ENCODE measurements at places on chromosomes 11 and 22.
A peak's percentile ranks its signal among the peaks of the same experiment; 100 is the strongest.

DNA sequence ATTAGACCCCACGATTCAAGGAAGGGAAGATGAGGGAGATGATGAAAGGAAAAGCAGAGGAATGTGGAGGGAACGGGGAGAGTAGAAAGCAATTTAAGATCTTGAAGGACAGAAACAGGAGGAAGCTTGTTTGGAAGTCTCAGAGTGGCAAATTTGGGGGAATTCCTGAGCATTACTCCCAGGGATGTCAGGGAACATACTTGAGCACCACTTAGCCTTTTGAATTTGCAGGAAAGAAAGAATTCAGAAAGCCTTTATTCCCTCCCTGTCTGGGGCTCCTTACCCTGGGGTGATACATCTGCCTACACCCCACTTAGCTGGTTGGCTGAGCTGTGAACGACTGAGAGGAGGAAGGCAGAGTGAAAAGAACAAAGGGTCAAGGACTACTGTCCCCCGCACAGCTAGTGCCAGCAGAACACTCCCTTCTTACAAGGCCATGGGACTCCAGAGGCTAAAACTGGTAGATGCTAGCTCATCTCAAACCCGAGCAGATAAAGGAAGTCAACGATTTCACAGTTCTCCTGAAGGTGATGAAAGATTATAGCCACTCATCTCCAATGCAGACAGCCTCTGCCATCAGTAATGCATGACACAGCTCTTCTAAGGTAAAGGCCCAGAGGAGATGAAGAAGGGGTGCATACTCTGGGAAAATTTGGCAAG is 84.0 kb upstream of the AKIP1 start:
- DNase-seq: no peak

DNA sequence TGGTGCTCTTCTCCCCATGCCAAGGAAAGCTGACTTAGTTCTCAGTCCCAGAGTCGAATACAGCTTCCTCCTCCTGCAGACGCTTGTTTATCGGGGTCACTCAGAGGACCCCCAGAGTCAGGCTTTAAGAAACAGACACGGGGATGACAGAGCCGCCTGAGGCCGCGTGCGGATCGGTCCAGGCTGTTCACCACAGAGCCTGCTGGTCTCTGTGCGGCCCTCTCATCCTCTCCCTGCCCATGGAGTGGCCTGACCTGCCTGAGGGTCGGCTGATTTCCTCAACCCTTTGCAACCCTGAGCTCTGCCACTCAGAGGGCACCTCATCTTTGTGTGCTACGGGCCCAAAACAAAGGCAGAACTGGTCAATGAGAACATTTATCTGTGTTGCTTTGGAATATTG is 2.1 kb downstream of the GAL start:
- no peak for DNase-seq

GRCh38 chr11:94623120-94623735 is 56.1 kb downstream of the PIWIL4 start:
- DNase-seq: peak; percentile 75

DNA sequence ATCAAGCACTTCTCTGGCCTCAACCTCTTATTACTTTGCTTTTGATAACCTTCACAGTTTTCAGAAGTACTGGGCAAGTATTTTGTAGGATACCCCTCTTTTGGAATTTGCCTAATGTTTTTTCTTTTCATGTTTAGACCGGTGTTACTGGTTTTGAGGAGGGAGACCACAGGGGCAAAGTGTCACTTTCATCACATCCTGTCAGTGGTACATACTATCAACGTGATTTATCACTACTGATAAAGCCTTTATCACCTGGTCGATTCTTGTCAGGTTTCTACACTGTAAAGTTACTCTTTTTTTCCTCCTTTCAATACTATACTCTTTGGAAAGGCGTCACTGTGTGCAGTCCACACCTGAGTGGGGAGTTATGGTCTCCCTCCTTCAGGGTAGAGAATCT is 26.7 kb downstream of the QSER1 start:
- DNase-seq: no peak

DNA sequence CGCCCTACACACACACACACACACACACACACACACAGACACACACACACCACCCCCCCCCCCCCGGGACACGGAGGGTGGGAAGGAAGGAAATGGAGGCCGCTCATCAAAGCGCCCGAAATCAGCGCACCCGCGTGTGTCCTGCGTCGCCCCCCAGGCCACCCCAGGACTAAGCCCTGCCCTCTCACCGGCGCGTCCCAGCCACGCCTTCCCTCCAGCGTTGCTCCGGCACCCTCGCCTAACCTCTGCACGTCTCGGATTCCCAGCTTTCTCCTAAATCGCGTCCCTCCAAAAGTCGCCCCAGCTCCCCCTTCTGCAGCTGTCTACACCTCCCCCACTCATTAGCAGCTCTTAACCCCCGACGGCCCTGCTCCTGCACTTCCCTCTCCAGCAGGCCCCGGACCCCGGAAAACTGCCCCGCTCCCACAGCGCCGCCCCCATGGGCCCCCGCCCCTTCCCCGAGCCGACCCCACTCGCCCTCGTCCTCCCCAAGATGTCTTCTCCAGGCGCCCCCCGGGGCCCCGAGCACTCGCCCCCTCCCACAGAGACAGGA is 557 bp downstream of the PACSIN2 start:
- peak; percentile 68 for DNase-seq

GRCh38 chr11:115678942-115679341 is 174.7 kb upstream of the CADM1 start:
- peak; percentile 11 for DNase-seq

GRCh38 chr22:48705917-48706605 is 1121.6 kb downstream of the BRD1 start:
- DNase-seq: no peak

DNA sequence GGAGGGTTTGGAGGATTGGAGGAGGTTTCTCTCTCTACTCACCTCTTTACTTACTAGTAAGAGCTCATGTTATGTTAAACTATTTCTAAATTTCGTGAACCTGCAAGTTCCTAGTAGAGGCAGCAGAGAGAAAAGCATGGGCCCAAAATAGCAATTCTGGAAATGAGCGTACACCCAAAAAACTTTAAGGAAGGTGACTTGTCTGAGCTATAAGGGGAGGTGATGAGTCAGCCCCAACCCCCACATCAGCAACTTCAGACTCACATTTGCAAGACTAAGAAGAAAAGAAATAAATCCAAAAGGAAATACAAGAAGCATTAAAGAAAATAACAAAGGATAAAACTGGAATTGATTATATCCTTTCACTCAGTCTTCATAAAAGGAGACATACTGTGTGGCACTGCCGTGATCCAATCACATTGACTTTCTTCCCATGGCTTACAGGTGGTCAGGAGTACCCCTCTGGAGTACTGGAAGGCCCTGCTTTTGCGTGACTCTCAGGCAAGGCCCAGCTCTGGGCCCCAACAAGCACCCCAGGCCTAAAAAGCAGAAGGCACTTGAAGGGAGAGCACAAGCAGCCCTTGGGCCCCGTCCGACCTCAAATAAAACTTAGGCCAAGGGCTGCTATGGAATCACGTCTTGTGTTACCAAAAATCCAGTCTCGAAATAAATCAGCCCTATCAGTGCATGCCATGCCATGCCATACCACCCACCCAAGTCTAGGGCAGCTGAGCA is 14.3 kb downstream of the PACSIN2 start:
- DNase-seq: peak; percentile 31

GRCh38 chr11:9765320-9766101 is 101.6 kb downstream of the SWAP70 start:
- no peak for DNase-seq

DNA sequence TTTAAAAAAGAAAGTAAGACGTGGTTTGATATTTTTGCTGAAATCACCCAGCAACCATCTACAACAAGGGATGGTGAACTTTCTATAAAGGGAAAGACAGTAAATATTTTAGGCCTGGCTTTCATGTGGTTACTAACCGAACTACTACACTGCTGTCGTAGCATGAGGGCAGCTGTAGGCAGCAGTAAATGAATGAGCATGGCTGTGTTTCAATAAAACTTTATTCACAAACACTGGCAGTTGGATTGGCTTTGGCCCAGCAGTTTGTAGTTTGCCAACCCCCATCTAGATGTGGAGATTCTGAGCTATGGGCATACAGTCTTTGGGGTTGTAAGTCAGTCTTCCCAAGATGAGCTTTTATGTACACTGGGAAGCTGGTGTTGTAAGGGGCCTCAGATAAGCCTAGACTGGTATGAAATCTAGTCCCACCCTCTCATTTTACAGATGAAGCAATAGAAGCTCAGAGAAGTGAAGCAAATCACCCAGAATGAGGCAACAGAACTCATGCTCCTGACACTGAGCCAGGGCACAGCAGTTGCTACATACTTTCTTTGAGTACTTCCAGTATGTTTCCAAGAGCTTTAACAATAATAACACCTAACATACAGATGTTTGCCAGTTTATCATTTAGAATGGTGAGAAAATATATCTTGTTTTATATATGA is 204.4 kb downstream of the ADAMTS15 start:
- no peak for DNase-seq

DNA sequence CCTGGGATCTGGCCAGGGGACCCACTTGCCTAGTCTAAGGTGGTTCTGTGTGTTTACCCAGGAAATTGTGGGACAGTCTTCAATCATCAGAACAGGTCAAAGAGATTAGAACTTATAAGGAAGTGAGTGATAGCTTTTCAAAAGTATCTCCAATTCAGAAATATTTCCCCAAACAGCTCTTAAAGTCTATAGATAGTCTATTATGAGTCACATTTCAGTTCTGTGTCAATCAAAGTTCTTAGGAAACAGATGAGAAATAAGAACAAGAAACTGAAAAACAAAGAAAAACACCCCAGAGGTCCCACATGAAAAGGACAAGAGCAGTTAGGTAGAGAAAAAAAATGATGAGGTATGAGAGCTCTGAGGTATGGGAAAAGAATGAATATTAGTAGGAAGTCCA is 381.4 kb upstream of the MPPED2 start:
- no peak for DNase-seq

GRCh38 chr22:32810555-32811133 is 9.1 kb downstream of the TIMP3 start:
- DNase-seq: no peak

- no peak for DNase-seq
Observed at GRCh38 chr11:88704485-88704884, 361.3 kb downstream of the GRM5 start.

GRCh38 chr11:34161812-34162492 is 56.5 kb downstream of the NAT10 start:
- DNase-seq: no peak

- no peak for DNase-seq
Observed at GRCh38 chr22:44632541-44633396, 69.2 kb upstream of the PRR5 start.

DNA sequence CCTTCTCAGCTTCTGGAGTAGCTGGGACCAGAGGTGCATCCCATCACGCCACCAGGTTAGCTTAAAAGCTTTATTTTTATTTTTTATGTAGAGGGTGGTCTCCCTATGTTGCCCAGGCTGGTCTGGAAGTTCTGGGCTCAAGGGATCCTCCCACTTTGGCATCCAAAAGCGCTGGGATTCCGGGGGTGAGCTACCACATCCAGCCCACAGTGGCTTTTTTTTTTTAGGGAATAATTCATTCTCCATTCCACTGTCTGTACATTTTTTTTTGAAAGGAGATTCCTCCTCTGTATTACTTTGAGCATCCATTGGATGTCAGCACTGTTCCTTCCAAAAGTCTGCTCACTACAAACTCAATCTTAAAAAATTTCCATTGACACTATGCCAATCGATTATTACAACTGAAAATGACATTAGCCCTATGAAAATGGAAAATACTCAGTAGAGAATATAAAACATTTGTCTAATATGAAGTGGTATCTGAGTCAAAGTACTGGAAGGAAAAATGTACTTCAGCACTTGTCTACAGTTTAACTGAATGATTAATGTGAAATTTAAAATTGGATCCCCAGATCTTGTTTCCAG is 1.3 kb upstream of the LPXN start:
- DNase-seq: no peak

- DNase-seq: peak; percentile 33
Observed at GRCh38 chr11:60970369-60970774, 1.1 kb upstream of the CD6 start.

- no peak for DNase-seq
Observed at GRCh38 chr11:75968021-75968625, 153.1 kb downstream of the UVRAG start.

DNA sequence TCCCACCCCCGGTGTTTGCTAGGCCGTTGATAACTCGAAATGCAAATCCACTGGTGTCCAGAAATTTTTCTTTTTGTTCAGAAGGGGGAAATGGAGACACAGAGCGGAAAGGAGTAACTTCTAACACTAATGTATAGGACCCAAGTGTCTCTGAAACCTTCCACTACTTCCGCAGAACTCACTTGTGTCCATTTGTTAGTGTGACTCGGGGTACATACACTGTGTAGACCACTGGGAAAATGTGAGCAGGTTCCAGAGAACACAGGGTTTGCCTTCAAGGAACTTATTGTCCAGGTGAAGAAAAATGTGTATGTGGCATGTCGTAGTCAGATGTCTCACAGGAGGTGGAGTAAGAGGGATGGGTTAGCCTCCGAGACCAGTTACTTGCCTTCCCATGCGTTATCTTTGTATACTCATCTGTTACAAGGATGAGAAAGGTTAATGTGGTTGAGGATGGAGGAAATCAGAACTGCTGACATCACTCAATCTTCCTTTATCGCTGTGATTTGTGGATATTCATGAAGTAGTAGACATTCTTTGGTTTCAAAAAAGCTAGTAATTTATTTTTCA is 857 bp downstream of the ARCN1 start:
- peak; percentile 21 for DNase-seq

- no peak for DNase-seq
Observed at GRCh38 chr22:37283393-37283937, 1.2 kb downstream of the CYTH4 start.

- peak; percentile 22 for DNase-seq
Observed at GRCh38 chr22:22060200-22061084, 77.9 kb upstream of the TOP3B start.

GRCh38 chr11:13917904-13918303 is 44.6 kb upstream of the SPON1 start:
- no peak for DNase-seq

- DNase-seq: no peak
Observed at GRCh38 chr11:39341461-39341860, 2118.0 kb downstream of the LRRC4C start.

DNA sequence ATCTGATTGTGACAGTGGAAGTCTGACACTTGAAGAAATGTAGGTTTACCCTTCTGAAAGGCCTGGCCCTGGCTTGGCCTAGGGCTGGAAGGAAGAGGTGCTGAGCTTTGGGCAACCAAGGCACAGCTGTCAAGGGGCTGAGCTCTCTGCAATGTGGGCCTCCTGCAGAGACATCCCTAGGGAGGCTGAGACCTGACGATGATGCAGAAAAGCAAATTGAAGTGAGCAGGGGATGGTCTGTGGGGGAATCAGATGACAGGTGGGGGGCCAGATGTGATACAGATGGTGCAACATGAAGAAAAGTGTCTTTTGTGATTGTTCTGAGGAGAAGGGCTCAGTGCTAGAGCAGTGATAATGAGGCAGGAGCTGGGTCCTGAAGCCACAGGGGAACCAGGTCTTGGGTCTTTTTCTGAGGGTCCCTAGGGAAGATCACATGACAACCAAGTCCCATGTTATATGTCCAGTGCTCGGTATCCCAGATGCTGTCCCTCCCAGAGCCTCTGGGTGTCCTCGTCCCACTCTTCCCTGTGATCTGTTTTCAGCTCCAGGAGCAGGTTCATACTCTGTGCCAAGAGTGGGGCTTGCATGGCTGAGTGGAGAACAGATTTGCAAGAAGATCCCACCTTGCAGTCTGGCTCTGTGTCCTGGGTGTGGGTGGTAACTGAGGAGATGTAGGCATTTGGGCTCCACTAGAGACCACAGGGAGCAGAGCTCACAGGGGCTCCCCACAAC is 79.9 kb upstream of the VPREB1 start:
- DNase-seq: no peak
